ENCODE measurements at places on chromosomes 5 and 9. TPM values are rescaled to one million over a fixed set of nuclear protein-coding genes. Genes with fewer than 3 reads are reported as not detected.

GRCh38 chr9:97753975-97754374 is 56.8 kb upstream of the XPA start:
- no peak overlapping the region for H3K4me3 ChIP-seq
- H3K36me3 ChIP-seq, result no peaks in the 10 kb centered on the region

DNA sequence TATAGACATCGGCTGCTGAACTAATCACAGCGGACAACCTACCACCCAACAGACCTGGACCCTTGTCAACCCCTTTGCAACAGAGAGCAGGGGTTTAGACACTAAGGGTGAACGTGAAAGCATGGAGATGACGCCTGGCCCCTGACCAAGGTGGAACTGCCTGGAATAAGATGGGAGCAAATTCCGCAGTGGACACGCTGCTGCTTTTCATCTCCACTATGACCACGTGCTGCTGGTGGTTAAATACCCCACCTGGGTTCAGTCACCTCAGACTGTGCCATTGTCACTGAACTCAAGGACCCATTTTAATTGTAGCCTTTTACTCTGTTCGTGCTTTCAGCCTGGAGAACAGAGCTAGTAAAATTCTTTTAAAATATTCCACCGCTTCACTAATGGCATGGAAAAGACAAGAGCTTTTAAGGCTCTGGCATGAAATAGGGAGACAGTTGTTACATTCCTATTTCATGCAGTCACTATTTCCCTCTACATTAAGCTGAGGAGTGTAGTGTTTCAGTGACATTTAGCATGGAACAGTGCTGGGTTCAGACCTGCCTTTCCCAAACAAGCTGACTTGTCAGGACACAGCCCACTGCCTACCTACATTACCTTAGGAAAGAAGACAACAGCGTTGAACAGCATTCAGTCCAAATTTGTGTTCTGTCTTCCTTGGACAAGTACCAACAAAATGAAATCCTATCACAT is 96.8 kb downstream of the ANKRD18B start:
- H3K27ac ChIP-seq, result no peak overlapping the region
- H3K27me3 ChIP-seq, result peaks cover 35% of the 10 kb centered on the region
- no peak for DNase-seq
- no peaks in the 10 kb centered on the region for H3K4me1 ChIP-seq
- H3K36me3 ChIP-seq, result no peaks in the 10 kb centered on the region

DNA sequence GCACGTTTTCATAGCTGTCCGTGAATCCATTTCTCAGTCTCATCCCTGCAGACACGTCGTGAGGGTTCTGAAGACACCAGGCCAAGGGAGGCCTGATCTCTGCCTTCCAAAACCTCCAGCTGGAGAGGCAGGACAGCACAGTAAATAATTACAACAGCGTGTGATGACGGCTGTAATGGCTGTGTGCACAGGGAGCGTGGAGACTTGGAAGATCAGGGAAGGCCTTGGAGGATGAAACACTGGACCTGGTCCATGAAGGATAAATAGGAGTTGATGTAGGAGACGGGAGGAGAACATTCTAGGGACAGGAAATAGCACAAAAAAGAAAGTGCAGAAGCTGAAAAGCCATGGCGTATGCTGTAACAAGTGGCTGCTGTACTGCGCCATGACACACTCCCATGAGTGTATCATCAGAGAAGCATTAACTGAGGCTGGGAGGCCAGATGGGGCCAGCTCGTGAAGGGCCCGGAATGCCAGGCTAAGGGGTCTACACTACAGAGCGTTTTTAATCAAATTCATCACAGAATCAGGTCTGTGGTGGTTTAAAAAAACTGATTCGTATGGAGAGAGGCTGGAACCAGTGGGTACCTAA is 97.2 kb downstream of the CRB2 start:
- no peaks in the 10 kb centered on the region for H3K36me3 ChIP-seq
- no peak overlapping the region for H3K27ac ChIP-seq
- DNase-seq, result no peak

- DNase-seq, result no peak
- peaks cover 44% of the 10 kb centered on the region for H3K4me1 ChIP-seq
Measured at GRCh38 chr5:139138109-139138508, 60.1 kb downstream of the SIL1 start.

- no peaks in the 10 kb centered on the region for H3K27me3 ChIP-seq
- no peak overlapping the region for H3K4me3 ChIP-seq
- H3K27ac ChIP-seq, result no peak overlapping the region
- H3K4me1 ChIP-seq, result no peaks in the 10 kb centered on the region
- no peak for DNase-seq
Measured at GRCh38 chr5:60483050-60483449, 216.9 kb downstream of the DEPDC1B start.

GRCh38 chr9:113626735-113627495 is 163.4 kb downstream of the RGS3 start:
- H3K27ac ChIP-seq, result no peak overlapping the region
- H3K36me3 ChIP-seq, result no peaks in the 10 kb centered on the region

DNA sequence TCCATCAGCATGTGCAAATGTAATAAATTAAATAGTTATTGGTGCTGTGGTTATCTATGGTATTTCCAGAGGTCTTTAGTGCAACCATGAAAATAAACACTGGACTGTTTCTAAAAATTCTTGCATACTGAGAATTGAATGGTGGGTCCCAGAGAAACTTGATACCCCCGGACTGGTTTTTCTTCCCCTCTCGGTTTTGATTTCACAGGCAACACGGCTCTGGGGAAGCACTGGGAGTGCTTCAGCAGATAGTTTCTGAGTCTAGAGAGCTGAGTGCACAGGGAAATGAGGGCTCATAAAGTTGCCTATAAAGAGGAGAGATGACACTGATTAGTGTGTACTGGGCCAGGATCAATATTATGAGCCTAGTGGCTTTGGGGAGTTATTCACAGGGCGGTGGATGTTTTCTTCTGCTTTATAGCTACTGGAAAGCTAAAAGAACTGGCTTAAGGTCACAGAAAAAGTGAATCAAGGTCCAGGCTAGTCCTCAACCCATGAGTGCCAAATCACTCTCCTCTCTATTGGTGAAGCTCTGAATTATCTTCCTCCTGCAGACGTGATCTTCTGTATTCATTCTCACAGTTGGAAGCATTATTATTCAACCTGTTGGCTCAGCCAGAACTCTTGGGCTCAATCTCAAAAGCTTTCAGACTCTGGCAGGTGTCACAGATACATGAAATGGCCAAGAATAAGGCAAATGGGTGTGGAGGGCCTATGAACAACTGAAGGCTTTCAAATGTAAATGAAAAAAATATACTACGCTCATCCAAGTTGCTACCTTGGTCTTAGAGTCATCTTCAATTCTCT is 170.2 kb upstream of the HMHB1 start:
- H3K36me3 ChIP-seq, result no peaks in the 10 kb centered on the region
- H3K4me3 ChIP-seq, result no peak overlapping the region
- no peaks in the 10 kb centered on the region for H3K27me3 ChIP-seq
- H3K4me1 ChIP-seq, result no peaks in the 10 kb centered on the region
- no peak overlapping the region for H3K27ac ChIP-seq
- no peak for DNase-seq

- H3K4me3 ChIP-seq, result no peak overlapping the region
- H3K27ac ChIP-seq, result no peak overlapping the region
- H3K4me1 ChIP-seq, result no peaks in the 10 kb centered on the region
- no peak for DNase-seq
- H3K27me3 ChIP-seq, result no peaks in the 10 kb centered on the region
Measured at GRCh38 chr9:93303806-93304573, 120.1 kb downstream of the WNK2 start.

DNA sequence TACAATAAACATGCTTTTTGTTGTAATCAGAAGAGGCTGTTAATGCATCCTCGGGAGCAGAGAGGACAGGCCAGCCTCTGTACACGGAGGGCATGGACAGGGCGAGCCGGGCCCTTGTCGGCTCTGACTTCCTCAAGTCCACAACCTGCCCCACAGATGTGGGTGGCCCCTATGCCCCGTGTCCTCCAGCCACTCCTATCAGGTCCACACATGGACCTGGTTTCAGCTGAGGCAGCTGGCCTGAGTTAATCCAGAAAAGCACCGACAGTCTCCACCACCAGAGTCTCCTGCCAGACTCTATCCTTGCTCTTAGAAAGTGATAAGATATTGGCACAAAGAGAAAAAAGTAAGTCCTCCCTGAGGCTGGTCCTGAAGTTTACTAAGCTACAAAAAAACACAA is 52.4 kb upstream of the PHYKPL start:
- H3K27ac ChIP-seq, result no peak overlapping the region
- peaks cover 2% of the 10 kb centered on the region for H3K4me1 ChIP-seq
- no peaks in the 10 kb centered on the region for H3K36me3 ChIP-seq
- DNase-seq, result no peak
- no peaks in the 10 kb centered on the region for H3K27me3 ChIP-seq

GRCh38 chr5:133113331-133114061 is 61.7 kb downstream of the HSPA4 start:
- H3K27me3 ChIP-seq, result no peaks in the 10 kb centered on the region
- DNase-seq, result no peak
- H3K4me3 ChIP-seq, result no peak overlapping the region

- no peaks in the 10 kb centered on the region for H3K27me3 ChIP-seq
- no peaks in the 10 kb centered on the region for H3K4me1 ChIP-seq
- no peaks in the 10 kb centered on the region for H3K36me3 ChIP-seq
- no peak overlapping the region for H3K27ac ChIP-seq
Measured at GRCh38 chr5:31781772-31782171, 142.8 kb downstream of the PDZD2 start.

DNA sequence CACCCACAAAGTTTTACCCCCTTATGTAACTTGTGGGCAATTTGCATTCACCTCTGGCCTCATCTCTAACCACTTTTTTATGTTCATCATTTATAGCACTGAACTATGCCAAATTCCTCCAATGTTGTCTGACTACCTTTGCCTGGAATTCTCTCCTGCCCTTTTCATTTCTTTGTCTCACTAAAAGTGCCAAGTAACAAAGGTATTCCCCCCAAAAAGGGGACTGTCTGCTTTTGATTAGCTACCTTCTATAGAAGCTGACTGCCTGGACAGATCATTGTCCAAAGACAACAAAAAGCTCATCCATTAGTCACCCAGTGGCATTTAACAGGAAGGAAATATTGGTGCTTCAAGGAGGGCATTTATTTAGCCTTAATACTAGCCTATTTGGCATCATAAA is 189.9 kb upstream of the VCAN start:
- no peak overlapping the region for H3K27ac ChIP-seq
- H3K4me1 ChIP-seq, result no peaks in the 10 kb centered on the region
- H3K4me3 ChIP-seq, result no peak overlapping the region
- H3K27me3 ChIP-seq, result no peaks in the 10 kb centered on the region
- DNase-seq, result no peak
- no peaks in the 10 kb centered on the region for H3K36me3 ChIP-seq

GRCh38 chr9:113858282-113858681 is 17.8 kb upstream of the ZNF618 start:
- H3K27ac ChIP-seq, result no peak overlapping the region
- no peak for DNase-seq
- H3K36me3 ChIP-seq, result no peaks in the 10 kb centered on the region
- H3K27me3 ChIP-seq, result no peaks in the 10 kb centered on the region
- no peaks in the 10 kb centered on the region for H3K4me1 ChIP-seq
- no peak overlapping the region for H3K4me3 ChIP-seq

GRCh38 chr5:132490484-132491367 is at the start of gene IRF1:
Gene IRF1 (minus strand): TSS chr5:132490773. CDS start chr5:132489478, 1,295 bp downstream.
- H3K27me3 ChIP-seq, result no peaks in the 10 kb centered on the region
- H3K36me3 ChIP-seq, result peaks cover 21% of the 10 kb centered on the region
- DNase-seq, result peak; percentile 97
- H3K27ac ChIP-seq, result peak within 1 kb of the TSS; percentile 93
- peaks cover 13% of the 10 kb centered on the region for H3K4me1 ChIP-seq
- H3K4me3 ChIP-seq, result peak within 1 kb of the TSS; percentile 88

DNA sequence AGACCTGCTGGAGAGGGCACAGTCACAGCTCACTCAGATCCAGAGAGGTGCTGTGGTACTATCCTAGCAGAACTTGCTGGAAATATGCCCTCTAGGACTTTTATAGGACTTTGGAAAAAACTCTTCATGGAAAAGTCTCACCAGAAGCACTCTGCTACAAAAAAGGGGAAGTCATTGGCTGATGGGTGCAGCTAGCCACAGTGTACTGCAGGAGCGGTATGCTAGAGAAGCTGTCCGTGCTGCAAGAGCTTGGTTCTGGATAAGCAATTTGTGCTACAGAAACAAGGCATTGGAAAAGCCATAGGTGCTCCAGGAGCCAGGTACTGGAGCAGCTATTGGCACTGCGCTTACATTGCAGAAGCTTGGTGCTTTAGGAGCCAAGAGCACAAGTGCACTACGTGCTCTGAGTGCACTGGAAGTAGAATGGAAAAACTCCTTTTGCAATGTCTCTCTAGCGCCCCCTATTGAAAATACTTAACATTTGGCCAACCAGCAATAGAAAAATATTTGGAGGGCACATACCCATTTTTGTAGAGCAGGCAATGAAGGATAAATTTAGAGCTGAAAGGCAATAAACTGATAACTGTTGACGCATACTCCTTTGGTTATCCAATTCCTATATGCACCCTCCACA is 83.4 kb downstream of the MEGF10 start:
- H3K27ac ChIP-seq, result no peak overlapping the region
- DNase-seq, result no peak
- no peaks in the 10 kb centered on the region for H3K4me1 ChIP-seq

- H3K36me3 ChIP-seq, result no peaks in the 10 kb centered on the region
- no peaks in the 10 kb centered on the region for H3K4me1 ChIP-seq
- no peak overlapping the region for H3K27ac ChIP-seq
Measured at GRCh38 chr5:155773680-155774079, 553.3 kb upstream of the SGCD start.

GRCh38 chr5:111820072-111820471 is 63.1 kb upstream of the NREP start:
- H3K4me1 ChIP-seq, result no peaks in the 10 kb centered on the region
- no peaks in the 10 kb centered on the region for H3K27me3 ChIP-seq
- no peak overlapping the region for H3K4me3 ChIP-seq
- no peak overlapping the region for H3K27ac ChIP-seq
- peak; percentile 9 for DNase-seq
- H3K36me3 ChIP-seq, result no peaks in the 10 kb centered on the region

GRCh38 chr5:138762110-138762509 is 8.9 kb downstream of the CTNNA1 start:
- peaks cover 5% of the 10 kb centered on the region for H3K4me1 ChIP-seq
- no peaks in the 10 kb centered on the region for H3K36me3 ChIP-seq
- H3K27ac ChIP-seq, result no peak overlapping the region
- H3K27me3 ChIP-seq, result no peaks in the 10 kb centered on the region

- no peaks in the 10 kb centered on the region for H3K4me1 ChIP-seq
- H3K27me3 ChIP-seq, result no peaks in the 10 kb centered on the region
- no peaks in the 10 kb centered on the region for H3K36me3 ChIP-seq
- H3K27ac ChIP-seq, result no peak overlapping the region
Measured at GRCh38 chr9:9973062-9973461, 639.7 kb downstream of the PTPRD start.

DNA sequence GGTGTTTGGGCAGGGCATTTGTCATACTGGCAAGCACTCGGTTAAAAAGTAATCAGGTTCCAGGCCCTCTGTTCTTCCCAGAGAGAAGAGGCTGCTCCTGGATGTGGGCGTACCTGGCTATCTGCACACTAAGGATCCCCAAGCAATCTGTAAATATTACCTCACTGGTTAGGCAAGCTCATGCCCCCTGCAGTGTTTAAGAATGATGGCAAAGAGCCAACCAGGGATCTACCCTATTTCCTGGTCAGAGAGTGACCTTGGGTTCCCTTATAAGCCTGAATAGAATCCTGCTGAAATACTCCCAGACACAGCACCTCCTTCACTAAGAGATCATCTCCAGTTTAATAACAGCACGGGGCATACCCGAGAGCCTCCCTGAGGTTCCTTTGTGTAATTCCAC is 181.2 kb downstream of the PIK3R1 start:
- no peak for DNase-seq
- H3K36me3 ChIP-seq, result no peaks in the 10 kb centered on the region
- no peak overlapping the region for H3K4me3 ChIP-seq
- H3K27me3 ChIP-seq, result no peaks in the 10 kb centered on the region

Gene S100Z
- total RNA-seq, result 0.18 TPM

Gene FOXD4
- 0.41 TPM for total RNA-seq

Gene FAM221B
- total RNA-seq, result not detected

Gene LHX3
- total RNA-seq, result not detected

Gene KIF24
- 1.1 TPM for total RNA-seq

Gene MZB1
- total RNA-seq, result not detected

Gene EQTN
- total RNA-seq, result not detected

Gene GPR150
- 0.35 TPM for total RNA-seq

Gene WNK2
- total RNA-seq, result 6.5 TPM

Gene TAF11L14
- not detected for total RNA-seq

Data from adrenal gland (tissue), 19 donors.